WTC11 (cell line): ENCODE measurements at places on chromosomes 11 and 22.
A peak's percentile ranks its signal among the peaks of the same experiment; 100 is the strongest.

DNA sequence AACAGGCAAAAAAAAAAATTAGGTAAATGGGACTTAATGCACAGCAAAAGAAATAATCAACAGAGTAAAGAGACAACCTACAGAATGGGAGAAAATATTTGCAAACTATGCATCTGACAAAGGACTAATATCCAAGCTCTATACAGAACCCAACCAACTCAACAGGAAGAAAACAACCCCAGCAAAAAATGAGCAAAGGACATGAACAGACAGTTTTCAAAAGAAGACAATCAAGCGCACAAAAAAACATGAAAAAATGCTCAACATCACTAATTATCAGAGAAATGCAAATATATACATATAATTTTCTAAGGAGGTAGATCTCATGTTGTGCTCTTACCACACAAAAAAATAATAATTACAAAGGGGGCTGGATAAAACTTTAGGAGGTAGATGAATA is 36.5 kb upstream of the USP47 start:
- DNase-seq = no peak

DNA sequence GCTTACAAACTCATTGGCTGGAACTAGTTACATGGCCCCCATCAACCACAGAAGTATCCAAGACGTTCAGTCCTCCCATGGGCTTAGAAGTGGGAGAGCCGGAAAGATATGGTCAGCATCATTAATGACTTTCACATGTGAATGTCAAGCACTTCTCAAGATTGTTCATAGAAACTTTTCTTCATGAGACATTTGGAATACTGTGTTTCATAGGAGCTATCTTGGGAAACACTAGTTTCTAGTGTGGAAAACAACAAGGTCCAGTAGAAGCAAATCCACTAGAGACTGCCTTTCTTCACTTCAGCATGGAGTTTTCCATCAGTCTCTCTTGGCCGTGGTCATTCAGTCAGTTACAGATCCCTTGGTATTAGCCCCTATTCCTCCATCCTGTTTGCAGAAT is 160.9 kb downstream of the C11orf91 start:
- DNase-seq = no peak

DNA sequence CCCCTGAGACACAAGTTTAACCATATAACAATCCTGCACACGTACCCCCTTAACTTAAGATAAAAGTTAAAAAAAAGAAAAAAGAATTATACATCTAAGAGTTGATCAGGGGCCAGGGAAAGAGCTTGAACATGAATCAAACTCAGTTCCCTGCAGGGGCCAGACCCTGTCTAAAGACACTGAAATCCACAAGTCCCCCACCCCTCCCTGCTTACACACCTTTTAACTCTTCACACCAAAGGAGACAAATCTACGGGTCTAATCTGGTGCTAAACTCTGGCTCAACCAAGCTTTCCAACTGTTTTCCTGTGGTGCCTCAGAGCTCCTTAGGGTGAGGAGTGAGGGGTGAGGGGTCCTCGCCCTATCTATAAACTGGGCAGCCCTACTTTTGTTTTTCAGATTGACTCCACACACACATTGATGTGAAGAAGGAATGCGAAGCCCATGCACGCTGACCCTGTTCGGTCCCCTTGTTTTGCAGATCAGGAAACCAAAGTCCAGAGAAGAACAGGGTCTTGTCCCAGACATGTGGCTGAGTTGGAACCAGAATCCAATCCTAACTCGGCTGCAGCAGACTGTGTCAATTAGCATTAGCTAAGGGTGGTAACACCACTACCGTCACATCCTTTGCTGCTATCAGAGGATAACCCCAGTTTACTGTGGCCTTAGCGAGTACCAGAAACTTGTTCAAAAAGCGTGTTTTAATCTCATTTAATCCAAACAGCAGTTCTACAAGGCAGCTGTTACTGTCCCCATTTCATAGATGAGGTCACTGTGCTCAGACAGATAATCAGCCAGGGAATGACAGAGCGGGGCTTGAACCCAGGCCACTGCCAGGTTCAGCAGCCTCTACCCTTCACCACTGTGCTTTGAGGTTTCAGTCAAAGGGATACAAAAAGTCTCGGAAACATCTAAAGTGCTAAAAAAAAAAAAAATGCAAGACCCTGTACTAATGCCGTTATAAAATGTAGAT is 145.2 kb upstream of the SYT13 start:
- DNase-seq = no peak

GRCh38 chr22:39839917-39840510 is 53.5 kb downstream of the ENTHD1 start:
- DNase-seq = no peak

DNA sequence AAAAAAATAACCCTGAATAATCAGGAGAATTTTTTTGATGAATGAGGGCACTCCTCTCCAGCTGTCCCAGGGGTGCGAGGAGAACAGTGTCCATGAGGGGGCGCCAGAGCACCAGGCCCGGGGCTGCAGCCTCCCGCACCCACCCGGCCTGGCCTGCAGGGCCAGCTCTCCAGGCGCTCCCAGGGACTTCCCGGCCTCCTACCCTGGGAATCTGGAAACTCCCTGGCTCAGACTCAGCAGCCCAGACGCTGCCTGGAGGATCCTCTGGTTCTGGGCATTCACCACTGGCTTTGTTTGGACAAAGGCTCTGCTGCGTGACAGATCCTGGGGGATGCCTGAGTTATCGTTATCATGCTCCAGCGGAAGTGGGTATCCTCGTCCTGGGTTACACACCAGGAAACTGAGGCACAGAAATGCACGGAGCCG is 31.0 kb downstream of the MCM5 start:
- DNase-seq = peak; percentile 93

- no peak for DNase-seq
Observed at GRCh38 chr11:69307421-69307820, 13.5 kb downstream of the MYEOV start.

- no peak for DNase-seq
Observed at GRCh38 chr11:104918113-104918824, 20.0 kb upstream of the CASP12 start.

- no peak for DNase-seq
Observed at GRCh38 chr11:121446752-121447156, 5.4 kb upstream of the SORL1 start.

GRCh38 chr11:127000291-127000968 is at the start of gene KIRREL3:
KIRREL3 (minus strand) TSS chr11:127000770.
- peak; percentile 23 for DNase-seq

DNA sequence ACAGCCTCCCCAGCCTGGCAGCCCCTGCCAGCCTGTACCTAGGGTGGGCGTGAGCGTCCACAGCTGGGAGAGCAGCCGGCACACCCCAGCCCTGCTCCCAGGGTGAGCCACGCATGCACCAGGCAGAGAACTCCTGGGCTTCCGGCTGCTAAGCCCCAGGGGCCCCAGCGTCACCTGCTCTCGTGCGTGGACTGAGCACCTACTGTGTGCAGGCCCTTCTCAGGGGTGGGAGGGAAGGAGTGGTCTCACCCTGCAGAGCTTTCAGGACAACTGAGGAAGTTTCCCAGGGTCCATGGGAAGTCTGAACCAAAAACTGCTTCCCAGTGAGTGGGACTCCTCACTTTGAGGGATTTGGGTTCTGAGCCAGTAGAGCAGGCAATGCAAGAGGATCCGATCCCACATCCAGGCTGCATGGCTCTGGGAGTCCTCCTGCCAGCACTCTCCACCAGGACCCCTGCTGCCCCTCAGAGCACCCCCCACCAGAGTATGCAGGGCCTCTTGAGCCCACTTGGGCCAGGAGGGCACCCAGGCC is 47.1 kb upstream of the PRODH start:
- no peak for DNase-seq

DNA sequence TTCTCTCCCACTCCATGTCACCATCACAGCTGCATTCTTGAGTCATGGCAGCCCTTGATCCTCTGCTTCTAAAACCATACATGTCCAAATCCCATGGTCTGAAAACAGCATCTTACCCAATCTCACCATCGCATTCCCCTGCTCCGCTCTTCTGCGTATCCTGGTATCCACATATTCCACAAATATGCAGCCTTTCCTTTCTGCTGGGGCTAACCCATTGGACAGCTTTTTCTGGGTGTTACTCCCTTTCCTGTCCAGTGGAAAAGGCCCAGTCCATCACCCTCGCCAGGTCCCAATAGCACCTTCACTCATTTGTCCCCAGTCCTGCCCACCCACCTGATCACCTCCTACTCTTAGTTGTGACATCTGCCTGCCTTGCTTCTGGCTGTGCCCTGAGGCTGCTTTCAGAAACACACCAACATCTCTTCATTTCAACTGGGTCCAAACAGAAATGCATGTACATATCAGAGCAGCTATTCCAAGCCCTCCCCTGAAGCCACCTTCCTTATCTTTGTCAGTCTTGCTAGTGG is 237.6 kb upstream of the TBCEL start:
- no peak for DNase-seq

DNA sequence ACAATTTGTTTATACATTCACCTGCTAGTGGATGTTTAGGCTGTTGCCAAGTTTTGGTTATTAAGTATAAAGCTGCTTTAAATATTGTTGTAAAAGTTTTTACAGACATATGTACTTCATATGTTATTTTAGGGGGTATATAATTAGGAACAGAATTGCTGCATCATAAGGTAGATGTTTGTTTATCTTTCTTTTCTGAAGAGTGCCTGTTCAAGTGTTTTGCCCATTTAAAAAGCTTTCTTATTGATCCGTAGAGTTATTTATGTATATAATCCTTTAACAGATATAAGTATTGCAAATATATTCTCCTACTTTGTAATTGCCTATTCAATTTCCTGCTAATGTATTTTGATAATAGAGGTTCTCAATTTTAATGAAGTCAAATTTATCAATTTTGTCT is 11.3 kb upstream of the CCDC81 start:
- DNase-seq = no peak

GRCh38 chr11:67120881-67121710 is 2.0 kb downstream of the KDM2A start:
- DNase-seq = no peak

- no peak for DNase-seq
Observed at GRCh38 chr11:17397311-17398002, 9.0 kb upstream of the KCNJ11 start.

DNA sequence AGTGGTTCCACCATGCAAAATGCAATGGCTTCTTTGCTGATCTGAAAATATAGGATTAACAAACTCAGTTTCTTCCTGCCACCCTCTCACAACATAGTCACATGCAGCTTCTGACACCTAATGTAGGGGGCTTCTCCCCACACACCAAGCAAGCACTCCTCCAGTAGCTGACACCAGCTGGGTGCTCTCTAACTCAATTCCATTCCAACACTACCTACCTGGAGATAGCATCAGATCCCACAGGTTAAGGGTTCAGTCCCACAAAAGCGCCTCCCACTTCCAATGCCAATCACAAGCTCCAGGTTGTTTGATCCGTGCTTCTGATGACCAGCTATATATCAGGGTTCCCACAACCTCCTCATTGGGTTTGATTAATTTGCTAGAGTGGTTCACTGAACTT is 31.8 kb upstream of the NNMT start:
- DNase-seq = no peak
